ENCODE measurements at places on chromosomes 1 and 21.

DNA sequence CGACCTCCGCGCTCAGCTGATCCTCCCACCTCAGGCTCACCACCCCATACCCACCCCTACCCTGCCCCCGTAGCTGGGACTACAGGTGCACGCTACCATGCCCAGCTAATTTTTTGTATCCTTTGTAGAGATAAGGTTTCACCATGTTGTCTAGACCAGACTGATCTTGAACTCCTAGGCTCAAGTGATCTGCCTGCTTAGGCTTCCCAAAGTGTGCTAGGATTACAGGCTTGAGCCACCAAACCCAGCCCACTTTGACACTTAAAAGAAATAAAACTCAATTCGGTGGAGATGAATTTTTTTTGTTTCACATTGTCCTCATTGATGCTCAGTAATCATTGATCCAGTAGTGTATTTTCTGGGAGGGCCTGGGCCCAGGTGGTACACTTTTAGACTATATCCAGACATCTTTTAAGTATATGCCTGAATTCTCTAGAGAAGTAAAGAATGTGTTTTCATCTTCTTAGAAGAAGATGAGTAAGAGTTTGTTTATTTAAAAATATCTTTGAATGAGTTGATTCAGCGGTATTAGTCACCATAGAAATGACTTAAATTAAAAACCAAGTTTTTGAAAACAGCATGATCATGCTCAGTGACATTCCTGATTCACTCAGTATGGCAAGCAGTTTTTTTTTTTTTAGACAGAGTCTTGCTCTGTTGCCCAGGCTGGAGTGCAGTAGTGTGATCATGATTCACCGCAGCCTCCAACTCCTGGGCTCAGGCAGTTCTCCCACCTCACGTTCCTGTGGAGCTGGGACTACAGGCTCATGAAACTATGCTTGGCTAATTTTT lies 57.8 kb downstream of the EPB41 start:
- DNase-seq, result no peak

- DNase-seq, result no peak
These were observed 2.0 kb downstream of the HCN3 start for GRCh38 chr1:155279268-155279667.

DNA sequence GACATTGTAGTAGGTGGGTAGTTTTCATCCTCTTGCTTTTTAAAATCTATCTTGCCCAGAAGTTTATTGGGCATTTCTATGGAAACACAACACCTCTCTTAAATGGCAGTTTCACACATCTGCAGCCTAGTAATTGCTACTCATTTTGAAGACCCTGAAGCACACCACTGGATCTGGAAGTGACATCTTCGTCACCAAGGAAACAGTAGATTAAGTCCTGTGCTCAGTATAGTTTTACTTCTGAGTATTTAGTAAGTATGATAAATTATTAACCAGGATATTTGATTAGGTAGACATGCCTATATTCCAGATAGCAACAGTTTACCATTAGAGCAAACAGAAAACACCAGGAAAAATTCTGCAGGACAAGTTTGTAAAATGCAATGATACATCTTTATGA lies 48.7 kb downstream of the UCK2 start:
- no peak for DNase-seq

DNA sequence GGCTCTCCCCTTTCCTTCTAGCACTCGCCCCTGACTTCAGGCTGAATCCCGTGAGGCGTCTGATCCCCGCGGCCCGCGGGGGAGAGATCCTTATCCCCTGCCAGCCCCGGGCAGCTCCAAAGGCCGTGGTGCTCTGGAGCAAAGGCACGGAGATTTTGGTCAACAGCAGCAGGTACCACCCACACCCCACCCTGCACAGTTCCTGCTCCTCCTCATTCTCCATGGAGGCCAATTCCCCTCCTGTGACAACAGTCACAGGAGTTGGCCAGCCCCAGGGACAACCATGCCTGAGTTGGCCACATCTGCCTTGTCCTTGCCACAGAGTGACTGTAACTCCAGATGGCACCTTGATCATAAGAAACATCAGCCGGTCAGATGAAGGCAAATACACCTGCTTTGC lies 20.0 kb downstream of the TMEM81 start:
- no peak for DNase-seq

GRCh38 chr1:2537784-2538115 lies 7.7 kb upstream of the HES5 start:
- DNase-seq, result no peak

GRCh38 chr1:89291276-89291675 lies 18.6 kb upstream of the GBP5 start:
- no peak for DNase-seq

GRCh38 chr1:205627956-205628355 lies 3.9 kb downstream of the ELK4 start:
- no peak for DNase-seq

DNA sequence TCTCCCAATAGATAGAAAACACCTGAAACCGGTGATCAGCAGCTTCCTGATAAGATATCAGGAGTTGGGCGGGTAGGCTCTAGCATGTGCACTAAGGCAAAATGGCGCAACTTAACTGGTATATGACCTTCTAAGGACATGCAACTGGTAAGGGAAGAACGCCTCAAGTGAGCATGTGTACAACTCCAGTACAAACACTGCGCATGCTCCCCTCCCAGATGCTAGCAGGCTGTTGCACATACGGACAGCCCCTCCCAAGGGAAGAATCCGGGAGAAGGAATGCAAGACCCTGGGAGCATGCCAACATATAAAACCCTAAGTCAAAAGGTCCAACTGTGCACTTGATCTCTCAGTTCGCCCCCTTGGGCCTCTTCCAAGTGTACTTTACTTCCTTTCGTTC lies 110.8 kb downstream of the TSEN15 start:
- no peak for DNase-seq

- DNase-seq, result no peak
These were observed 9.0 kb downstream of the TRAF5 start for GRCh38 chr1:211335522-211336157.

- no peak for DNase-seq
These were observed 115.7 kb downstream of the NEK7 start for GRCh38 chr1:198272492-198272891.

DNA sequence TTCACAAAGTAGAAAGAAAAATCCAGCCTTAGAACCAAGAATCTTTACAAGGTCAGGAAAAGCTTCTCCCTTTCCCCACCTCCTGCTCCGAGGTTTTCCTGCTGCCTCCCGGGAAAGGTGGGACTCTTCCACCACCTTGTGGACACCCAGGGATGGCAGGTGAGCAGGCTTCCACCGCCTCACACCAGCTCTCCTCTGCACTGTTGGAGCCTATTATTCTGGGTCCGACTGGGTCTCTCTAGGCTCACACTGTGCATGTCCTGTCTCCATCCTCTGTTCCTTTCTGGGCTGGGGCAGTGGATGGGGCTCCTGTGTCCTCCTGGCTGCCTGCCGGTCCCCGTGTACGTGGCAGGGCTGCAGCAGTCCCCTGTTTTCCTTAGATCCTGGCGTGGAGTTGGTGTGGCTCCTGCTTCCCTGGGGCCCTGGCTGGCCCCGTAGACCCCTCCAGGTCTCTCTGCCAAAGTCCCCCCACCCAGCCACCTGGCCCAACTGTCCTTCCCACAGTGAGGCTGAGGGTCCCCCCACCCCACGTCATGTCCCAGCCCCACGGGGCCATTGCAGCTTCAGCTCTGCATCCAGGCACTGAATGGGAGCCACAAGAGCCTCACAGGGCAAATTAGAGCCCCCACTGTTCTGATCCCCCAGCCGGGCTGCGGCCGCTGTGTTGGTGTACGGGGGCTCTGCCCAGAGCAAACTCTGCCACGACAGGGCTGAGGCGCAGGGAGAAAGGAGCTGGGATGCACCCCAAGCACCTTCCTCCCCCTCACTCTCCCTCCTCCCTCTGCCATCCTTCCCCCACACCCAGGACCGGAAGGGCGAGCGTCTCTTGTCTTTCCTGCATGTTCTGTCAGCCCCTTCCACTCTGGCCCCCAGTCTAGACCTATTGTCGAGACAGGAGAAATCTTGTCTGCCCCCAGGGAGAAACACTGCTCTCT lies 3.3 kb upstream of the SLC45A1 start:
- DNase-seq, result no peak
